ENCODE measurements at places on chromosomes 4 and X.

DNA sequence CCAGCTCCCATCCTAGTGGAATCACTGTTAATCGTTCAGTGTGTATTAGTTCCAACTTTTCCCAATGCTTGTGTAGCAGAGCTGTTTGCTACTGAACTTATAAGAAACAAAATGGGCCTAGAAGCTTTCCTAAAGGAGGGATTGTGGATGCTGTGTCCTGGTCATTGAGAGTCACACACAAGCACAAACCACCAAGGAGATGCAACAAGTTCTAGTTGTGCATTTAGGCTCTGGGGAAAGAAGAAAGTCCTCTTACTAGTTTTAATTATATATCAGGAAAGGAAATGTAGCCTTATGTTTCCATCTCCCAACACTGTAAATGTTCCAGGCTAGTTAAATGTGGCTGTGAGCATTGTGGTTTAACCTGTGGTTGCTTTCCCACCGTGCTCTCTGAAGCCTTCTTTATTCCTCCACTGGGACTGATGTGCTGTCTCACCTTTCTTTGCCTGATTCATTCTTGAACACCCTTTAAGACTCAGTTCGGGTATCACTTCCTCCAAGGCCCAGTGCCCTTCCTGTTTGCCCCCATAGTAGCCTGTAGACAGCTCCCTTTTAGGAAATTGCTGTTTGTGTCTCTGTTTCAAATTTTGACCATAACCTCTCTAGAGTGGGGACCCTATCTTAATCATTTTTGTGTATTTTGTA, 34.3 kb downstream of the ATP10D start:
- DNase-seq = peak; percentile 20

GRCh38 chr4:68175562-68176155, 46.0 kb upstream of the TMPRSS11F start:
- peak; percentile 54 for DNase-seq

- DNase-seq = no peak
Measured at GRCh38 chr4:46818604-46819003, 90.4 kb downstream of the COX7B2 start.

GRCh38 chr4:86878640-86879039, 13.6 kb downstream of the C4orf36 start:
- no peak for DNase-seq

DNA sequence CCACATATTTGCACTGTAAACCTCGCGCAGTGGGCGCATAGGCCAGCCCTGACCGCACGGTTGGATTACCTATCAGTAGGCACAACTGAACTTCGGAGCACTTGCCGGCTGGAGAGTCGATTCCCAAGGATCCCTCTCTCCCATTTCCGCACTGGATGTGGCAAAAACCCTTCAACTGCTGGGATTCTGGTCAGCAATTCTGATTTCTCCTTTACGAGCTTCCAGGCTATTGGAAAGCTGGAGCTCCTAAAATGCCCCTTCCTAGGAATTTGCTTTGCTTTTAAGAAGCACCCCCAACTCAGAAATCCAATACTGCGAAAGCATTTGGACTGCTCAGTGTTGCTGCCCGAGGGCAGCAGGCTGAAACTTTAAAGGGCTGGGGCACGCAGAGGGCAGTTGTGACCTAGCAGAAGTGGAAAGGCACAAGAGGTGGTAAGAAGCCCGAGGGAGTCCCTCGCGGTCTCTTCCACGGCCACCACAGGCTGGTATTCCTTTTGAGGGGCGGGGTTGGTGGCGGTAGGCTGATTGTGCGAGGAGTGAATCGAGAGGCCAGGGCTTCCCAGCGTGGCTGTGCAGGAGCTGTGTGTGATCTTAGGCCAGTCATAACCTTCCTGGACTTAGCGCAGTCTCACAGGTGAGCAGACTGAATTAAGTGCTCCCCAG, 1.6 kb downstream of the ZAR1 start:
- no peak for DNase-seq

DNA sequence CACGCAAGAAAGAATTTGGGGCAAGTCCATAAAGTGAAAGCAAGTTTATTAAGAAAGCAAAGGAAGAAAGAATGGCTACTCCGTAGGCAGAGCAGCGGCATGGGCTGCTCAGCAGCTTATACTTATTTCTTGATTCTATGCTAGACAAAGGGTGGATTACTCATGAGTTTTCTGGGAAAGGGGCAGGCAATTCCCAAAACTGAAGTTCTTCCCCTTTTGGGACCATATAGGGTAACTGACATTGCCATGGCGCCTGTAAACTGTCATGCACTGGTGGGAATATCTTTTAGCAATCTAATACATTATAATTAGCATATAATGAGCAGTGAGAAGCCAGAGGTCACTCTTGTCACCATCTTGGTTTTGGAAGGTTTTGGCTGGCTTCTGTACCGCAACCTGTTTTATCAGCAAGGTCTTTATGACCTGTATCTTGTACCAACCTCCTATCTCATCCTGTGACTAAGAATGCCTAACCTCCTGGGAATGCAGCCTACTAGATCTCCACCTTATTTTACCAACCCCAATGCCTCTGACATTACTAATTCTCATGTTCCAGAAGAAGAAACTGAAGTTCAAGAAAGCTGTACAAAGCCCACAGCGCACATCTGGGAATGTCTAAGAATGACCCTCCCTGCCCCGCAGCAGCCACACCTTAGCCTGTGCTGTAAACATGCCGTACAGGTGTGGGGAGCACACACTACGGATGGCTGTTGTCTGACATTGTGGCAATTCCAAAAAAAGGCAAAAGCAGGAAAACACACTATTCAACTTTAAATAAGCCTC, 18.6 kb downstream of the RXFP1 start:
- DNase-seq = no peak

GRCh38 chrX:107691024-107691448, 62.7 kb downstream of the PRPS1 start:
- no peak for DNase-seq

DNA sequence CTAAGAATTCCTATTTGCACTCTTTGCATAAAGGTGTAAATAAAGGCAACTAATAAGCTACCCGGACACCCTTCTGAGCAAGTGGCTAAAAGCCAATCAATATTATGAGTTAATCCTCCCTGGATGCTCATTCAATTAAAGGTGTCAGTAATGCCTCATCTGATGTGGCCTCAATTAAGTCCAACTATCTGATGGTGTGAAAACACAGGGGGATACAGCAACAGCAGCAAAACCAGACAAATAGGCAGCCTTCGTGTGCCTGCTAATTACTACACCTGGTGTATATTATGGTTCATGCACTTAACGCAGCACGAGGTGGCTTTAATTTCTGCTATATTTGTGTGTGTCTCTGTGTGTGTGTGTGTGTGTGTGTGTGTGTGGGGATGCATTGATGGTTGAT, 244.4 kb downstream of the DCLK2 start:
- DNase-seq = no peak

DNA sequence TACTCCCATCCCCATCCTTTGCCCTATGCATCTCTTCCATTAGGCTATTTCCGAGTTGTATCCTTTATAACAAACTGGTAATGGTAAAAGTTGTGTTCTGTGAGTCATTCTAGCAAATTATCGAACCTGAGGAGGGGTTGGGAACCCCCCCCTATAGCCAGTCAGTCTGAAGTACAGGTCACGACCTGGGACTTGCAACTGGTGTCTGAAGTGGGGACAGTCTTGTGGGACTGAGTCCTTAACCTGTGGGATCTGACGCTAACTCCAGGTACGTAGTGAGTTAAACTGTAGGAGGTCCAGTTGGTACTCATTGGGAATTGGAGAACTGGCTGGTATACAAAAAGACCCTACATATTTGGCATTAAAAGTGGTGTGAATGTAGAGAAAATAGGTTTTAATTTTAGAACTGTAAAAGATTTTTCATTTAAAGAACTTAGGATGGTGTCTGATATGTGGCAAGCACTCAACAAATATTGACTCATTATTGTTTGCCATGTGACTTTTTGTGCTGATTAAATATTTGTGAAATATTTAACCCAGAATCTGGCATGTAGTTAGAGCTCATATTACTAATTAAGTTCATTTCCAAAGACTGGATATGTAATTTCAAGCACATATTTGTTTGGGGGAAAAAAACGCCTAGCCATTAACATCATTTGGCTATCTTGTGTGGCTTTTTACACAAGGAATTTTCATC, 50.7 kb downstream of the CHST7 start:
- no peak for DNase-seq

GRCh38 chr4:54144661-54145171, 44.8 kb downstream of the GSX2 start:
- DNase-seq = peak; percentile 17

- DNase-seq = no peak
Measured at GRCh38 chrX:38563030-38563429, 1.7 kb downstream of the TSPAN7 start.

GRCh38 chrX:70096052-70096451, 33.8 kb downstream of the OTUD6A start:
- peak; percentile 18 for DNase-seq
